ENCODE measurements at places on chromosomes 12 and 14.

DNA sequence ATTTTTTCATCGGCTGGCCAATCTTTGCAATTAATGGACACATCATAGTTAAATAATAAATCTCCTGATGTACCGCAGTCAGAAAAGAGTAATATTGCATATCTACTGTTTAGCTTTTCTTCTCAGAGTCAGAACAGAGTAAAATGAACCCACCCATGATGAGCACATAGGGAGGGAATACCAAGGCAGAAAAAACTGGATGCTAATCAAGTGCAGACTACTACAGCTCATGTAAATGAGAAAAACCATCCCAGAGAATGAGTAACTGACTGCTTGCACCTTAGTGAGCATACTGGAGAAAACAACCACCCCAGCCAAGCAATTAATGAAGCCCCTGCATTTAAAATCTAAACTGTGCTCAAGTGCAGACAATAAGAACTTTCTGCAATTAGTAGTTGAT, 483.7 kb downstream of the MDGA2 start:
- DNase-seq: no peak

DNA sequence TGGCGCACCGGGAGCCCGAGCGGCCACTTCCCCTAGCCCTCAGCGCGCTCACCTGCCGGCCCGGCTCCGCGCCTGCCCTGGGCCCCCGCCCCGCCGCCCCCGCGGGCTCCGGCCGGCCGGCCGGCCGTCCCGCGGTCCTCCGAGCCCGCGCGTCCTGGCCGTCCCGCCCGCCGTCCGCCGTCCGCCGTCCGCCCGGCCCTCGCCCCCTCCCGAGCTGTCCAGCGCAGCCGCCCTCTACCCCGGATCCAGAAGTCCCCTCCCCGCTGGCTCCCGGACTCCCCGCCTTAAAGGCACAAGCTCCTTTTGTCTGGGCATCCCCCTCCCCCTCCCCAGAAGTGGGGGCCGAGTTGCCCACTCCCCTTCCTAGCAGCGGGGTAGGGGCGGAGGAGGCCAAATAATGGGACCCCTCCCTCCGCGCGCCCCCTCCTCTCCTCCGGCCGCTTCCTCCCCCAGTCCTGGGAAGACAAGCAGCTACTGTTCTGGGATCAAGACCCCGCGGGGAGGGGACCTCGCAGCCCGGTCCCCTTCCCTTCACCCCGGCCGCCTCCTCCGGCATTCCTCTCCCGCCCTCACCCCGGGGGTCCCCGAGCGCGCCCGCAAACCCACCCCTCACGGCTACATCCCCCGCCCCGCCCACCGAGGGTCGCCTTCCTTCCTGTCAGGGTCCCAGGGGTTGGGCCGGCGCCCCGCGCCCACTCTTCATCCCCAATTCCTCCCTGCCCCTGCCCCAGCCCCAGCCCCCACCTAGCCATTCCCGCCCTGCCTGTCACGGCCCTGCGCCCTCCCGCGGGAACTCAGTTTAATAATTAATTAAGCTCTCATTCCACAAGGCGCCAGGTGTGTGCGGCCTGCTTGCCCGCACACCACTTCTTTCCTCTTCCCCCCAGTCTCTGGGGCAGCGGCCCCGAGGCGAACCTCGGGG, at the start of gene ADCY6:
ADCY6 (minus strand) TSS at position 236 of the 922 bp plus-strand sequence. CDS start 5,655 bp downstream, outside the sequence.
- DNase-seq: no peak

DNA sequence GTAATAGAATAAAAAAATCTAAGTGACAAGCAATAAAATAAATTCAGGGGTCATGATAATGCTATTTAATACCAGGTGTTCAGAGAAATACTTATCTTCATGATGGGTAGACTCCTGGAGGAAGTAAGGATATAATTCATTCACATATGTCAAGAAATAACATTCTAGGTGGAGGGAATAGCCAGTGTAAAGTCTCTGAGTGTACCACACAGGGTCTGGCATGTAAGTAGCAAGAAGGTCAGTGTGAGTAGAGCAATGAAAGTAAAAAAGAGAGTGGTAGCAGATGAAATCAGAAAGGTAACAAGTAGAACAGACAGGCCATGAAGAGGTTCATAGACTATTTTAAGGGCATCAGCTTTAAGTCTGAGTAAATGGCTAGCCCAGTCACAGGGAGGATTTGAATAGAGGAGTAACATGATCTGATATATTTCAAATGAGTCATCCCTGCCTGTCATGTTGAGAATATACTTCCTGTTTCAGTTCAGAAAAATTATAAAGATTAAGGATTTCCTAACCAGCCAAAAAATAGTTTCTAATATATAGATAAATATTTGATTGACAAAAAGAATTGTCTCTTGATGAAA, 519.9 kb downstream of the C12orf50 start:
- DNase-seq: no peak

DNA sequence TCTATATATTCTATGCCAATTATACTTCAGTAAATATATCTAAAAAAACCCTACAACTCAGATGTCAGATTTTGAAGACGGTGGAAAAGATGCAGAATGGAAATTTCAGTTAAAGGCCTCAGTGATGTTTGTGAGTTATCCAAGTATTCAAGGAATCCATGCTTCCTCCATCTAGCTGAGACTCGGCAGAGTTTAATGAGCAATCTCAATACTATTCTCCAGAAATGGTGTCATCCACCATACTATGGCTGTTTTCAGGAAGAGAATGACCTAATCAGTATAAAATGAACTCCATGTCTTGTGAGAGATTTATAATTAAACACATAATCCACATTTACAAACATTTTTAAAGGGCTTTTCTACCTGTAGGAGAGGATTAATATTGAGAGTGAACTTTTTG, 66.0 kb downstream of the KLHL28 start:
- no peak for DNase-seq

DNA sequence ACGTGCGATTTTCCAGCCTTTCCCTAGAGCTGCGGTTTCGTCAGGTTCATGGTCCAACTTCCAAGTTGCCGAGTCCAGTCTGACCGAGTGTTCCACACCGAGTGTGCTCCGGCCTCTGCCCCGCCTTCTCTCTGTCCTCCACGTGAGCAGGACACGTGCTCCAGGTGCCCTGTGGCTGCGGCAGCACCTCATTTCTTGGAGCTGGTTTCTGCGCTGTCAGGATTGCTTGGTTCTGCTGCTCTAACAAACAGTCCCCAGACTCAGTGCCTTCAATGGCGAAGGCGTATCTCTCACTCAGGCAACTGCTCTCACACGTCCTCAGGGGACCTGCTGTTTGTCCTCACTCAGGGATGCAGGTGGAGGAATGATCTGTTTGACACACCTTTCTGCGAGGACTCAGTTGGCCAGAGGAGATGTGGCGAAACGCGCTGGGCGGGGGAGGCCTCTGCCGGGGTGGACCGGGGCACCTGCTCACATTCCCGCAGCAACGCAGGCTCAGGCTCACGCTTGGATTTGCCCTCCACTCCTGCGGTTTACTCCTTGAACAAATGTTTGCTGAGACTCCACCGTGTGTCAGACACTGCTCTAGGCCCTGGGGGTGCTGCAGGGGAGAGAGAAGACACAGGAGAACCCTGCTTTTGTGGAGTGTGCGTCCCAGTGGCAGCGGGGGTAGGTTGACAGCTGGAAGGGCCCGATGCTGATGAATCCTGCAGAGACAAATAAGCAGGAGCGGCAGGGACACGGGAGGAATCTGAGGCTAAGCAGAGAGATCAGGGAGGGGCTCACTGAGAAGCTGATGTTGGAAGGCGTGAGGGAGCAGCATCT, 63.4 kb upstream of the FBRSL1 start:
- no peak for DNase-seq

DNA sequence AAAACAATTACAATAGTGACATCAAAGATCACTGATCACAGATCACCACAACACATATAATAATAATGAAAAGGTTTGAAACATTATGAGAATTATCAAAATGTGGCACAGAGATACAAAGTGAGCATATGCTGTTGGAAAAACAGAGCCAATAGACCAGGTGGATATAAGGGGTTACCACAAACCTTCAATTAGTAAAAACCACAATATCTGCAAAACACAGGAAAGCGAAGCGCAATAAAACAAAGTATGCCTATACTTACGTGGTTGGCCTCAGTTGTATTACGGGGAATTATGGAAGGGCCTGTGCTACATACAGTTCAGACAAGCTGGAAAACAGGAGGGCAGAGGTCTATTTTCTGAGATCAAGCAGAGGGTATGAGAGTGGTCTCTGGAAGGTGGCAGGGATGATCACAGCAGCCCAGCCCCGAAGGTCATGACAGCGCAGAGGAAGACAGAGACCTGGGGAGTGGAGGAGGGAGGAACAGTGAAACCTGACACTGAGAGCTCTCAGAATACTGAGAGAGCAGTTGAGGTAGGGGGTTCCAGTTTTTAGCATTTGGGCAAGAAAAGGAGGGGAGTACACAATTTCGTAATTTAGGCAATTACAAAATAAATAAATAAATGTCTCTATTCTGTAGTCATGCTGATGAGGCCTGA, 41.3 kb downstream of the IFNG start:
- no peak for DNase-seq

DNA sequence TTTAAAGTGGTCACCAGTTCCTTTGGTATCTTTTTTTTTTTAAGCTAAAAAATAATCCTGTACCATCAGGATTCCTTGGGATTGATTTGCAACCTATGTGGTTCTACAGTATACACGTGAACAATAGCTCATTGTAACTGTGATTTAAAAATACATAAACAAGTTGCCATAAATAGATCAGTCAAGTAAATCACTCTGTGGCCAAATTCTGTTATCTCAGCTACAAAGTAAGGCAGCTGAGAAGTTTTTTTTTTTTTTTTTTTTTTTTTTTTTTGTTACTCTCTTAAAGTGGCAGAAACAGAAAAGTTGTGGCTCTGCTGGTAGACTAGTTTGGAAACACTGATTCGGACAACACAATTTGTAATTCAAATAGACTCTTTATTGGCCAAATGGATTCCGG, 104.5 kb downstream of the PRICKLE1 start:
- no peak for DNase-seq

- no peak for DNase-seq
Observed at GRCh38 chr14:64737391-64738280, 33.4 kb downstream of the PLEKHG3 start.

- DNase-seq: no peak
Observed at GRCh38 chr14:104874110-104874531, 9.1 kb downstream of the CEP170B start.

GRCh38 chr14:56142314-56142713, 24.1 kb downstream of the PELI2 start:
- DNase-seq: no peak

- DNase-seq: peak; percentile 66
Observed at GRCh38 chr12:121657305-121658008, 12.0 kb downstream of the MORN3 start.

GRCh38 chr12:46891306-46891705, 65.5 kb upstream of the SLC38A4 start:
- no peak for DNase-seq

GRCh38 chr14:92719890-92720323, 28.5 kb downstream of the LGMN start:
- no peak for DNase-seq

GRCh38 chr14:36452860-36453259, 67.2 kb downstream of the NKX2-1 start:
- no peak for DNase-seq

All from T-helper 1 cell (primary cell).